ENCODE measurements at places on chromosomes 7 and 10. TPM values are rescaled to one million over a fixed set of nuclear protein-coding genes. Genes with fewer than 3 reads are reported as not detected.

DNA sequence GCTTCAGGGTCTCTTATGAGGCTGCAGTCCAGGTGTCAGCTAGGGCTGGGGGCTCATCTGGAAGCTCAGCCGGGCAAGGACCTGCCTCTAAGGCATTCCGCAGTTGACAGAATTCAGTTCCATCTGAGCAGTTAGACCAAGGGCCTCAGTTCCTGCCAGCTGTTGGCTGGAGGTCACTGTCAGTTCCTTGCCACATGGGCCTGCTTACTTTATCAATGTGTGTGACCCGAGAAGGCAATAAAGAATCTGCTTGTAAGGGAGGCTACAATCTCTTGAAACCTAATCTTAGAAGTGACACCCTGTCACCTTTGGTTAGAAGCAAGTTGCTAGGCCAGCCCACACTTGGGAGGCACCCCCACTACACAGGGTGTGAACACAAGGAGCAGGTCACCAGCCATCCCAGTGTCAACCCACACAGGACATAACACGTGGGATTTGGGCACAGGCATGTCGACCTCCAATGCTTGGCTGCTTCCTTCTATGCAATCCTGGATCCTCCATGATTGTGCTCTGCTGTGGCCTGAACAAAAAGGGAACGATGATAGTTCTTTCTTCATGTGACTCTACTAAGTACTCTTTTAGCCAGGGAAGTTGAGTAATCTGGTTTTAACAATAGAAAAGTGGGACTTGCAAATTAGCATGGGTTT lies 41.8 kb downstream of the MTURN start:
- no peak for DNase-seq

DNA sequence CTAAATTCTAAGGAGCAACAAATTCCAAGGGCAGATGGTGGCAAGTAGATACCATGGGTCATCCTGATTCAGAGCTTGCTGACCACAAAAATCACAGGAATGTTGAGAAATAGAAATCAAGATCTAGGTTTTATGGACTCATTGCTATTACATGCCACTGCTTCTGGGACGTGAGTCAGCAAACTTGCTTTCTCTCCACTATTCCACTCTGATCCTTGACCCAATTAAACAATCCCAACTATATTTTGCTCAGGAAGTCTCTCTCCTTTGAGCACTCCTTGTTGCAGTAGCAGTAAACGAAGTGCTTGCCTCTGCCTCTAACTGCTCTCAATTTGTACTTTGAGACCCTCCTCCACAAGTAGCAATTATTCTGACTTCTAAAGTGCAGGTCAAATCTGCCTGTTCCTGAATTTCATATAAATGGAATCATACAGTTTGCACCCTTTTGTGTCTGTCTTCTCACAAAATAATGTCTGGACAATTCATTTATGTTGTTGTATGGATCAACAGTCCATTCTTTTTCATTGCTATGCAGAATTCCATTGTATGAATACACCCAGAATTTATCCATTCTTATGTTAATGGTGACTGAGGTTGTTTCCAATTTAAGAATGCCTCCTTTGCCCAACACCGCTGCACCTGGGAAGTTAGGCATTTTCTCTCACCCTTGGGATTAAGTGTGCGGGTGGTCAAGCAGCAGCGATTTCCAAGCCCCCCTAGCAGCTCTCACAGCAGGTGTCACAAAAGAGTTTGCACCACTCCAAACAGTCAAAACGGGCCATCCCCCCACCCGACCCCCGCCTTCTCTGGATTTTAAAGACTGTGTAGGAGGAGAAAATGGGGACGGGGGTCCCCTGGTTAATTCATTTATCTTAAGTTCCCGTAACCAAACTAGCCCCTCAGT lies 35.9 kb downstream of the ACSM6 start:
- no peak for DNase-seq

DNA sequence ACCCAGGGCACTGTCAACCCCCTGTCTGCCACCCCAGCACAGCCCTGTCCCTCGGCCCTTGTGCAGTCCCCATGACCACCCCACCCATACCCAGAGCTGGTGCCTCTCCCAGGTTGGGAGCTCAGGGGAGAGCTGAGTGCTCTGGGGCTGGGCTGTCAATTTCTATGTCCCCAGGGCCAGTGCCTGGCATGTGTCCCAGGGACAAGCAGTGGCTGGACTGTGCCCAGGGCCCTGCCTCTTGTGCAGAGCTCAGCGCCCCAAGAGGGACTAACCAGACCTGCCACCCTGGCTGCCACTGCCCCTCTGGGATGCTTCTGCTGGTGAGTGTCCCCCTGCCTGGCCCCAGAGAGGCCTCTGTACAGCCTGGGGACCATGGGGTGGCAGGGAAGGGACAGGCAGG lies 29.0 kb upstream of the ZNF862 start:
- no peak for DNase-seq

GRCh38 chr7:46844486-46844885 lies 737.4 kb downstream of the TNS3 start:
- DNase-seq, result no peak

DNA sequence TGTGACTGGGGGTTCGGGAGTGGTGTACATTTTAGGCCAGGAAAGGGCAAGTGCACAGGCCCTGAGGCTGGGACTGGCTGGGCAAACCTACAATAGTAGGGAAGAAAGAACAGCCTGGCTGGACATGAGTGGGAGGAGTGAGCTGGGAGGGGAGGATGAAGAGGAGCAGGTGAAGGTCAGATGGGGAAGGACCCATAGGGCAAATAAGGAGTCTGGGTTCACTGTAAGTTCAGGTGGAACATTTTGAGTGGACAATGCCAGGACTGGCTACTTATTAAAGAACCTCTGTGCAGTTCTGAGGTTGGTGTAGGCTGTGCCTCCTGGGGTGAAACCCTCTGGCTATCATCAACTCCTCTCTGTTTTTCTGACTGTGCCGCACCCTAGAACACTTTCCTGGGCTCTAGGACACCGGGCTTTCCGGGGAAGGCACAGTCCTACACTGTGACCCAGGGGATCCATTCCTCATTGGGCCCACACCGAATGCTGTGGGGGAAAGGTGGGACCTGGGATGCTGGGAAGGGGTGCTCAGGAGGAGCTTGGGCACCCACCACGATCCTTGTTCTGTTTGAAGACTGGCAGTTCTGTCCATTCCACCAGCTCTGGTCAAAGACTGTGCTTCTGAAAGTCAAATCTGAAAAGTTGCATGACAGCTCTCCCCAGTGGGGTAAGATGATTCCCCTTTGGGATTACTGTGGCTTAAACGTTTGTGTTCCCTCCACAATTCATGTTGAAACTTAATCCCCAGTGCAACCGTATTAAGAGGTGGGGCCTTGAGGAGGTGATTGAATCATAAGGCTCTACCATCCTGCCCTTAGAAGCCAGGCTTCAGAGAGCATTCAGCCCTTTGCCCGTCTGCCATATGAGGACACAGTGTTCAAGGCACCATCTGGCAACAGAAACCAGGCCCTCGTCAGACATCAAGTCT lies 4.0 kb upstream of the MMP21 start:
- no peak for DNase-seq

DNA sequence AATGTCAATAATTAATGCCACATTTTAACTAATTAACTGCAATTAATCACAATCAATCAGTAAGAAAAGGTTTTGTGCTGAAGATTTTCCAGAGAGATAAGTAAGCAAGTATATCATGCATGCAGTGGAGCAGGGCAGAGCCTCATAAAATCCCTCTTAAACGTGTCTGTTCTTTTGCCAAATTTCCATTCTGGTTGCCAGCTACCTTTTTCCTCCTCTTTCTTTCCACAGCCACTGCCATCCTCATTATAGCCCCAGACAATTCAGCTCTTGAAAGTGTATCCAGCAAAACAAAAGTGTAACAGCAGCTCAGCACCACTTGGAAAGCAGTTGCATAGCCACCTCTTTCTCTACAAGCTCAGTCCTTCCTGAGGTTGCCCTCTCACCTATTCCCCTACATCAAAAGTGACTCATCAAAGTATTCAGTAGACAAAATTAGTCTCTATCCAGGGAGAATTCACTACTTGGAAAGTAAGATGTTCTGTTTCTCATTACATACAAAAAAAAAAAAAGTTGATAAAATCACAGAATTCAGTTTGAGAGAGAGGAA lies 26.9 kb upstream of the EPHB6 start:
- no peak for DNase-seq

DNA sequence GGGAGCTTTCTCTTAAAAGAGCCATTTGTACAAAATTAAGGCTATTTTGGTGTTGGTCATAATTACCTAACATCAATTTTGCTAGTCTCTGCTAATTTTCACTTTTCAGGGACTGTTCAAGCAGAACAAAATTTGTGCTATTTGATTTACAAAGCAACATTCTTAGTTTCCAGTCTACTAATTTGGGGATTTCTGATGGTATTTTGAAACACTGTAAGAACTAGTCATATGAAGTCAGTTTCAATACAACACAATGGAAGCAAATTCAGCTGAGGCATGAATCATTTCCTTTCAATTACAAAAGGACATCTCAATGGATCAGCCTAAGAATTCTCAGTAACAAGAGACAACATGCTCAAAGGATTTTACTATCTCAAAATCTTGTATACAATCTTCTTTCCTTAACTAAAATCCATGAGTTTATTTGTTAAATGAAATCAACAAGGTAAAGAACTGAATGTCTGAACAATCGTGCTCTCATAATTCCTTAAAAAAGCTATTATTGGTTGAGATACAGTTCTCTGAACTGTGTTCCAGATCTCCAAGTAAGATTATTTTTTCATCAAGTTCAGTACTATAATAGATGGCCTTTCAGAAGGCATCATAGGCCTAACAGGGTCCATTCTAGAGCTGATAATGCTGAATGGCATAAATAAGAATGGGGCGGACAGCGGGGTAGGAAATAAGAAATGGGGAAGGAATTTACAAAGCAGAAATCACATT lies 144.6 kb downstream of the NRCAM start:
- no peak for DNase-seq

DNA sequence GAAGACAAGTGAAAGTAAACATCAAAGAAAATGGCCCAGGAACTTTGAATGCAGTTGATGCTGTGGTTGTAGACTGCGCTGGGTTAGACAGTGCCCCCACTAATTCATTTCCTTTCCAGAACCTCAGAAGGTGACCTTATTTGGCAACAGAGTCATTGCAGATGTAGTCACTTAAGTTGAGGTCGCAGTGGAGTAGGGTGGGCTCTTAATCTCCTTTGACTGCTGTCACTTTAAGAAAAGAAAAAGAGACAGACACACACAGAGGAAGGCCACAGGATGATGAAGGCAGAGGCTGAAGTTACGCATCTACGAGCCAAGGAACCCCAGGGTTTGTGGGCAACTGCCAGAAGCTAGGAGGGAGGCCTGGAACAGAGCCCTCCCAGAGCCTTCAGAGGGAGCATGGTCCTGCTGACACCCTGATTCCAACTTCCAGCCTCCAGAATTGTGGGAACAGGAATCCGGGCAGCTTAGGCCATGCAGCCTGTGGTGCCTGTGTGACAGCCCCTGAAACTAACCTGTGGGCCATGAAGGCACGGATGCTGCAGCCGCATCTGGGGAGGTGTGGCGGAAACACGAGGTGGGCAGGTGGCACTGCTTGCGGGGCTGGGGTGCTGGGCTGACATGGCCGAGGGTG lies 107.6 kb downstream of the PRKAG2 start:
- no peak for DNase-seq

DNA sequence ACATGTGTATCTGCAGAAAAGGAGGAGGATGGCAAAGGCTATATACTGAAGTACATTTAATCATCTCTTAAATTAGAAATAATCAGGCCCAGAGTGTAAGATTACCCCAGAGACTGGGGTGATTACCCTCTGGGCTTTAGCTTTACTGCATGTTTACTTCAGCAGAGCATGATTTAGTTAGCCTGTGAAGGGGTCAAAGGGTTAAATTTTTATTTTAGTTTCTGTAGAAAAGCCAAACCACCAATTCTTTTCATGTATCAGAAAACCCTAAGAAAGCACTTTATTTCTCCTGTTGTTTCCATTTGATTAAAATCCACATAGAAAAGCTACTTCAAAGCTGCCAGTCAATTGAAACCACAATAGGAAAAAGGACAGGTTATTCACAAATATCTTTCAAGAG lies 101.5 kb upstream of the LSM8 start:
- DNase-seq, result no peak

- no peak for DNase-seq
Measured at GRCh38 chr7:18208921-18209320, 181.3 kb upstream of the PRPS1L1 start.

- no peak for DNase-seq
Measured at GRCh38 chr10:19921300-19922140, 105.3 kb downstream of the PLXDC2 start.

DNA sequence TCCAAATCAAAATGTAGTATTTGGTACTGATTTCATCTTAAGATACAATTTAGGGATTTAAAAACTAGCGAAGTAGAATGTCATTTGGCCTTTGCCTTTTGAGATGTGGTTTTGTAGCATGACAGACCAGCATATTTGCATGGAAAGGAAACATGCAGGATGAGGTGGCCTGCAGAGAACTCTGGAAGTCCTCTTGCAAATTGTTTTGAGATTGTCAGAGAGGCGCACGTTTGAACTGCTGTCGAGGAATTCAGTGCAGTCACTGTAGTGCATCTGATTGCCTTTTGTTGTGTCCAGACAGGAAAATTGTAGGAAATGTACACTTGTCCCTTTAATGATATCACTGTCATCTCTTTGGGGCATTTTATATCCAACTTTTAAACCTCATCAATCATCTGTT lies 136.7 kb downstream of the CELF2 start:
- DNase-seq, result no peak

- no peak for DNase-seq
Measured at GRCh38 chr10:62640411-62640810, 164.1 kb upstream of the ADO start.

DNA sequence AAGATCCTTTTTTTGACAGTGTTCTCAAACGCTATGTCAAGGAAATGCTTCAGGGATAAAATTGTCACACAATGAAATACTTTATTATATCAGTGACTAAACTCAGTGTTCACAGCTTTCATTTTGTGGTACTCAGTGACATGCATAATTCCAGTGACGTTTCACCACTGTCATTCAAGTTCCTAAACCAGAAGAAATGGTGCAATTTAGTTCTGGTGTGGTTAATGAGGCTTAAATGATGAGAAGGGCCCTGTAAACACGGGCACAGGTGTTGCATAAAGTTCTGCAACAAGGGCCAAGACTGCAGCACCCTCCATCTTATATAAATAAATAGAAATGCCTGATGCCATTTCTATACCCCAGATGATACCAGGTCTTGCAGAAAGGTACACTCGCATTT lies 1247.1 kb downstream of the GATA3 start:
- DNase-seq, result no peak

GRCh38 chr10:46223626-46224413 lies 63.0 kb upstream of the ANTXRL start:
- no peak for DNase-seq

DNA sequence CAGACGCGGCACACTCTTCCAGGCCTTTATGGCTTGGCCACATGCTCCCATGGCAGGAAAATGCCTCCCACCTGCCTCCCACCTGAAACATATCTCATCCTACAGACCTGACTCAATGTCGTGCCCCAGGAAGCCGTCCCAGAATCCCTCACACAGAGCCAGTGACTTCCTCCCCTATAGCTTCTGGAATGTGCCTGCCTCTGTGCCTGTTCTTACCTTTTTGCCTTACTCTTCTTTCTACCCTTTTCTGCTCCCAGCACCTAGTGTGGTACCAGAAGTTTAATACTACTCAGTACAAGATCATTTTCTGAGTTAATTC lies 123.9 kb upstream of the STK17A start:
- no peak for DNase-seq

BUD23 gene
- total RNA-seq, result 203 TPM
